ENCODE measurements at places on chromosomes 13 and 19.

- no peak for DNase-seq
Measured at GRCh38 chr13:37617173-37617572, 18.6 kb upstream of the POSTN start.

DNA sequence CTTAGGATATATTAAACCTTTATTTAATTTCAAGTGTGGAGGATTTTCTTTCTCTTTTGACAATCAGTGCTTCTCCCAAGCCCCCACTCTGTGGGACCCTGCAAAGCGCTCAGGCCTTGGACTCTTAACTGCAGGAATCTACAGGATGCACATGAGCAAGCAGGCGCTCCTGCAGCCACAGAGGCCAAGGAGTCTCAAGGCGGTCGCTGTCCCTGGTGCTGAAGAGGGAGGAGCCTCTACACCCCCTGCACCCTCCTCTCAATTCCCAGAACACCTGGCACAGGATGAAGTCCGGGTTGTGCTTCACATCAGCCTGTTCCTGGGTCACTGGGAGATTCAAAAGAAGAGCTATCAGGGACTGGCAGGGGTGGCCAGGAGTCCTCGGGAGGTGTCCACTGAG lies 13.5 kb downstream of the OR10H4 start:
- DNase-seq, result no peak

- DNase-seq, result no peak
Measured at GRCh38 chr13:110269509-110270185, 37.3 kb downstream of the COL4A1 start.

- DNase-seq, result no peak
Measured at GRCh38 chr19:10669246-10669645, 15.1 kb downstream of the ILF3 start.

GRCh38 chr19:33957804-33958203 lies 161.1 kb downstream of the KCTD15 start:
- DNase-seq, result no peak

DNA sequence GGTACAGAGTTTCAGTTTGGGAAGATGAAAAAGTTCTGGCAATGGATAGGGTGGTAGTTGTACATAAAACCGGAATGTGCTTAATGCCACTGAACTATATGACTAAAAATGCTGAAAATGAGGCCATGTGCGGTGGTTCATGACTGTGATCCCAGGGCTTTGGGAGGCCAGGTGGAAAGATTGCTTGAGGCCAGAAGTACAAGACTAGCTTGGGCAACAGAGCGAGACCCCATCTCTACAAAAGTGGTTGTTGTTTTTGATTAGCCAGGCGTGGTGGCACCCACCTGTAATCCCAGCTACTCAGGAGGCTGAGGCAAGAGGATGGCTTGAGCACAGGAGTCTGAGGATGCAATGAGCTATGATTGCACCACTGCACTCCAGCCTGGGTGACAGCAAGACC lies 12.8 kb downstream of the SMAD9 start:
- no peak for DNase-seq

DNA sequence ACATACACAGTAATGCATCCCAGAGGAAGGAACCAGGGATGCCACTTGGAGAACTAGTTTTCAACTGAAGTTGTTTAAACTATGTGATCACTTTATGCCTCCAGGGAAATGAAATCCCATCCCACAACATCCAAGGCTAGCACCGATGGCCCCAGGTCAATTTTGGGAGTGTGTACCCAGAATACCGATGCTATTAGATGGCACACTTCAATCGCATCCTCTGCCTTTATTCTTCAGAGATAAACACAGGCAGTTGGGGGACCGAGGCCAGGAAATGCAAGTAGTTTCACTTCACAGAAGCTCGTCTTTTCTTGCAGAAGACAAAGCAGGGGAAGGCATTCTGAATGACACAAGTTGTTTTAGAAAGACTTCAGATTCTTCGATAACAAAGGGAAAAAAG lies 13.8 kb downstream of the STK24 start:
- DNase-seq, result no peak

GRCh38 chr19:45739498-45740439 lies 6.5 kb downstream of the MEIOSIN start:
- DNase-seq, result no peak

- no peak for DNase-seq
Measured at GRCh38 chr13:28719227-28720055, 671 bp upstream of the SLC46A3 start.

DNA sequence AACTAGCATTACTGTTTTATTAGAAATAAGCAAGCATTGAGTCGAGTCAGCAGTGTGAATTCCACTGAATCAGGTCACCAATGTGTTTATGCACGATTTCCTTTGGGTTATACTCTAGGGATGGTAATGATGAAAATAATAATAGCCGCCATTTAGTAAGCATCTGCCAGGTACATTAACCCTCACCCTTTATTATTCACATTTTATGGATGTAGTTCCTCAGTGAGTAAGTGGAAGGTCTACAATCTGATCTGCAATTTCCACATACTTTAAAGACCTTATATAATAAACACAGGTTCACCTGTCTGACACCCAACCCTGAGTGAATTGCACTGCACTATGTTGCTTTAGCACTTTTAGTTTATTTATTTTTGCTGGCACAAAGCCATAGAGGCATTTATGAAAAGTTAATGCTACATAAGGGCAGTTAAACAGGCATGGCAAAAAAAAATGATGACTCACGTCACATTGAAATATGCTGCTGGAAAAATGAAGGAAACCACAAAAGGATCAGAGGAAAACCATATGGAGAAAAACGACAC lies 122.4 kb downstream of the TRPC4 start:
- DNase-seq, result no peak

DNA sequence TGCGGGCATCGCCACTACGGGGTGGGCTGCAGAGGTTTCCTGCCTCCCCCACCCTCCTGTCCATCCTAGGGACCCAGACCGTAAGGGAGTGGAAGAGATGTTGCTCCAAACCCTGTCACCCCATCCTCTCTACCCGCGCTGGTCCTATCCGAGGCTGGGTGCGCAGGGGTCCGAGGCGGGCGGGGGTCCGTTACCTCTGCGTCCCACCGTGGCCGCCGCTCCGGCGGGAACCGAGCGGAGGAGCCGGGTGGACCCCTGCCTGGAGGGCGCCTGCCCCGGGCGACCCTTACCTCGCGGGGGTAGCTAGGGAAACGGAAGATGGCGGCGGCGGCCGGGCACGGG lies at the start of gene DGKH:
TSS of gene DGKH (plus strand) at position 307 of the 342 bp plus-strand sequence. CDS start 126 bp downstream, outside the sequence.
- DNase-seq, result no peak

DNA sequence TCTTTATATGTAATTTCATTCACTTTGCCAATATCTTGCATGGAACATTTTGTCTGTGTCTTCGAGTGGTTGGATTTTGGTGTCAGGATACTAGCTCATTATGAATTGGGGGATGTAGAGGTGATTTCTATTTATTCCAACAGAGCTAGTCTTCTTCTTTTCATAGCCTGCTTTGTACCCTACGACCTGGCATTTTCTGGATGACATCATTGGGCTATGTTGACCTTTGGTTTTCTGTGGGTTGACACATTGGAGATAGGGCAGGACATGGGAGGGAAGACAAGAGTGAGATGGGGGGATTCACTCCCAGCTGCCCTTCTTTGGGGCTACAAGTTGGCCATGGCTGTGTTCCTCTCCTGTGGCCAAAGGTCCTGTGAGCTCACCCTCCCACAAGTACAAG lies 38.0 kb downstream of the WTIP start:
- DNase-seq, result no peak

DNA sequence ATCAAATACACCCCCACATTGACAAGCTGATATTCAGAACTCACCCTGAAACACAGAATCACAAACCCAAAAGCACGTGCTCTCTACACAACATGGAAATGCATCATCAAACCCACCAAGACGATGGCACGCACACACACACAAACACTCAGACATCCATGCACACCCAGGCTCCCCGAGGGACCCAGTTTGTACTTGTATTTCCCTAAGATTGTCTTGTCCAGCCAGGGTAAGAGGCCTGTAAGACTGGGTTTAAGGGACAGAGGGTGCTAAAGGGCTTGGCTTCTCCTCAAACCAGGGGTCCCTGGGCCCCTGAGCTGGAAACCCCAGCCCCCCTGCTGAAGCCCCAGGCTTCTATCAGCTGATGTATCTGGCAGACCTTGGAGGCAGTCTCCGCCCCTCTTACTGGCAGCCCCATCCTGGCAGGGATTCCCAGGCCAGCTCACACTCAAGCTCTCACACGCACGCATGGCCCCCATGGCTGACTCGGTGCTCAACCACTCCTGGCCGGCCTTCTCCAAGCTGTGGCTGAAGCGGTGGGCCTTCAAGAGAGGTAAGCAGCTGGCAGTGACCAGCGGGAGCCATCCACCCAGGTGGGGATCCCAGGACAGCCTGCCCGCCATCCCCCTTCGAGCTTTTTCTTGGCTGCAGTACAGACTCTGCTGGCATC lies 6.5 kb downstream of the ARHGEF18 start:
- no peak for DNase-seq

DNA sequence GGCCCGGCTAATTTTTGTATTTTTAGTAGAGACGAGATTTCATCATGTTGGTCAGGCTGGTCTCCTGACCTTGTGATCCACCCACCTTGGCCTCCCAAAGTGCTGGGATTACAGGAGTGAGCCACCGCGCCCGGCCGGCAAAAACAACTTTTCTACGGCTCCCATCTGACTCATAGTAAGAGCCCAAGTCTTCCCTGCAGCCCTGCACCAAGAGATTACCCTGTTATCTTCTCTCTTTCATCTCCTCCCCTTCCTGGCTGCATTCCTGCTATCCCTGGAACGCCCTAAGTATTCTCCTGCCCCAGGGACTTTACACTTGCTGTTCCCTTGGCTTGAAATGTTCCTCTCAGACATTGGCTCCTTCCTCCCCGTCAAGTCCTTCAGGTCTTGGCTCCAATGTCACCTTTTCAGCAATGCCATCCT lies 6.6 kb downstream of the AP2S1 start:
- no peak for DNase-seq

GRCh38 chr13:112753833-112754232 lies 64.0 kb downstream of the ATP11A start:
- DNase-seq, result no peak

GRCh38 chr19:7556696-7557315 lies 21.3 kb downstream of the PNPLA6 start:
- no peak for DNase-seq

DNA sequence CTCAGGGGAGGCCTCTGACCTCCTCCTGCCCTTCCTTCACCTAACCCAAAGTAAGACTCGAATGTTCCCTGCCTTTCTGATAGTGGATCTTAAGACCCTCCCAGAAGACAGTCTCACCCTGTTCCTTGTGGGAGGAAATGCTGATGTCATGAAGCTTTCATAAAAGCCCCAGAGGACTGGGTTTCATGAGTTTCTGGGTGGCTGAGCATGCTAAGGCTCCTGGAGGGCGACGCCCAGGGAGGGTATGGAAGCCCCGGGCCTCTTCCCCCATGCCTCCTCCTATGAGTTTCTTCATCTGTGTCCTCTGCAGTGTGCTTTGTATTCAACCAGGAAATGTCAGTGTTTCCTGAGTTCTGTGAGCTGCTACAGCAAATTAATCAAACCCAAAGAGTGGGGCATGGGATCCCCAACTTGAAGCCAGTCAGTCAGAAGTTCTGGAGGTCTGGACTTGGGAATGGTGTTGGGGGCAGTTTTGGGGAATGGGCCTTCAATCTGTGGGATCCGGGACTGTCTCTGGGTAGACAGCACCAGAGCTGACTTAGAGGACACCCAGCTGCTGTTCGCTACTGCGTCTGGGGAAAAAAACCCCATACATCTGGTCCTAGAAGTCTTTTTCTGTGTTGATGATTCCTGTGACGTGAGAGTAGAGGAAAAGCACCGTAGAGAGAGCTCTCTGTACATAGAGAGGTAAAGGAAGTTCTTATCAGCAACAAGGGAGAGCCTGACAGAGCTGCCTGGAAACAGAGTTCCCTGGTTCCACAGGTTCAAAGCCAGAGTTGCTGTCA lies 2.0 kb upstream of the LILRB2 start:
- DNase-seq, result no peak

DNA sequence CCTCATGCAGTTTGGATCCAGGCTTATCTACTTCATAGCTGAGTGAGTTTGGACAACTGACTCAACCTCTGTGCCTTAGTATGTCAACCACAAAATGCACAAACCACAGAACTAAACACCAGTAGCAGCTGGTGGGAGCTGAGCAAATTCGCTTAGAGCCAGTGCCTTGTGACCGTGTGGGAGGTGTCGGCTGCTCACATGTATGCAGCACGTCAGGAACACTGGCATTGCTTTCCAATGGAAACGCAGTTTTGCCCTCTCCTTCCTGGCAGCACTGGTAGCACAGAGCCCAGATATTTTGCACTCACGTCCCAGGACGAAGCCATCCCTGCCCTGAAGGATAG lies 8.3 kb upstream of the NTN5 start:
- no peak for DNase-seq

GRCh38 chr19:45293682-45294081 lies 29.0 kb downstream of the CKM start:
- peak; percentile 17 for DNase-seq

DNA sequence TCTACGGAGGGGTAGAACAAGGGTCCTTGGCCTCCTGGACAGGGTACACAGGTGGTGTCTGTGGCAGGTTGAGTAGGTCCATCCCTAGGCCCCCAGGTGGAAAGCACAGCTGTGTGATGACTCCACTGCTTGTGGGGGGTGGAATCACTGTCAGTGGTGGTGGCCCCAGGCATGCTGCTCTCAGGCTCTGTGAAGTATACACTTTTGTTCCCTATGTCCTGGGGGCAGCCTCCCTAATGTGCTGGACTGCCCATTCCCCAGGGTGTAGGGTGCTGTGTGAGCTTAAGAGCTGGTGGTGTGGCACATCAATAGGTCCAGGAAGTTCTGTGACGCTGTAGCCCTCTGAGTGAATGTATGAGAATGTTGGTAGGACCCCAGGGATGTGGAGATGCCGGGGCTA lies 197.2 kb upstream of the SLC10A2 start:
- no peak for DNase-seq

DNA sequence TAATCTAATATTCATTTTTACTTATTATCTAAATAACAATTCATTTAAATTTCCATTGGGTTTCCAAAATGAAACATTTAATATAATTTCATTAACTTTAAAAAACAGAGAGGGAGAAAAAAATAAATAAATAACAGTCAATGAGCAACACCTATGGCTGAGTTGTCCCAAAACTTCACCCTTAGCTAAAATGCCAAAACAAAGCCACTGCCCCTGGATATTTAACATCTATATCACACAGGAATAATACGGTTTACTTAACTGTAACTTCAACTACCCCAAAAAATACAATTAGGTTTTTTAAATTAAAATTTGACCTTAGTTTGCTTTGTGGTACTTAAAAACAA lies 541 bp downstream of the ELF1 start:
- no peak for DNase-seq

DNA sequence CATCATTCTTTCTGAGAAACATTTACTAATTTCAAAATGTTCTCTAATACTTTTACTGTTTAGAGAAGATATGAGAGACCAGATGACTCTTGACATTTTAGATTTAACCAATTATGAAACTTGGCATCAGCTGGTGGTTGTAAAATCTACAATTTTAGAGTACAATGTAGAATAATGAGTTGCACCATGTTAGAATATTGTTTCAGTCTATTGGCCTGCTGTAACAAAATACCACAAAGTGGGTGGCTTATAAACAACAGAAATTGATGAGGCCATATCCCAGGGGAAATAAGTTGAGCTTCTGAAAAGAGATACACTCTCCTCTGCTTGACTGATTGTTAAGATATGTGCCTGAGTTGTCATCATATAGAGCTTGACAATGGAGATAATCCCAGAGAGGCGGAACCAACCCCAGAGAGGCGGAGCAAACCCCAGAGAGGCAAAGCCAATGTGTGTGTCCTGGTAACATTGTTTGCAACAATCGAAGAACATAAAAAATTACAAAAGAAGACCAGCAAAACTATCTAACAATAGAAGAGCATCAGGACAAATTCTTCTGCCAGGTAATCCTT lies 373.0 kb upstream of the SLITRK1 start:
- DNase-seq, result no peak

All from stimulated activated CD4-positive, alpha-beta T cell treated with anti-CD3 and anti-CD28 coated beads, Interleukin-15, amount 100 ng/mL, for 48 hours (primary cell).